Activated naive CD4-positive, alpha-beta T cell treated with anti-CD3 and anti-CD28 coated beads for 36 hours (primary cell): ENCODE measurements at places on chromosomes 13 and 19. TPM values are rescaled to one million over a fixed set of nuclear protein-coding genes. Genes with fewer than 3 reads are reported as not detected.

The GIPR gene
- 1.8 TPM for total RNA-seq

The TMIGD2 gene
- 21.2 TPM for total RNA-seq

The SERPINE3 gene
- not detected for total RNA-seq

The HPN gene
- not detected for total RNA-seq

The PCDH17 gene
- not detected for total RNA-seq

The PCP2 gene
- not detected for total RNA-seq

The COG3 gene
- 19.1 TPM for total RNA-seq

The TPTE2 gene
- not detected for total RNA-seq

The ZNF471 gene
- 0.29 TPM for total RNA-seq

The KLK3 gene
- total RNA-seq: not detected

The CCL25 gene
- not detected for total RNA-seq

The ABCA7 gene
- 24.4 TPM for total RNA-seq

The JAK3 gene
- total RNA-seq: 231 TPM

- no peak for DNase-seq
Measured at GRCh38 chr13:52651897-52652195, 790 bp upstream of the SUGT1 start.

GRCh38 chr13:24218338-24218737 lies 57.8 kb downstream of the SPATA13 start:
- DNase-seq: no peak

GRCh38 chr19:44149776-44150175 lies 8.4 kb downstream of the ZNF234 start:
- no peak for DNase-seq

GRCh38 chr13:27176470-27177410 lies 5.1 kb upstream of the USP12 start:
- DNase-seq: no peak

GRCh38 chr19:4064149-4064495 lies 2.6 kb downstream of the ZBTB7A start:
- no peak for DNase-seq

DNA sequence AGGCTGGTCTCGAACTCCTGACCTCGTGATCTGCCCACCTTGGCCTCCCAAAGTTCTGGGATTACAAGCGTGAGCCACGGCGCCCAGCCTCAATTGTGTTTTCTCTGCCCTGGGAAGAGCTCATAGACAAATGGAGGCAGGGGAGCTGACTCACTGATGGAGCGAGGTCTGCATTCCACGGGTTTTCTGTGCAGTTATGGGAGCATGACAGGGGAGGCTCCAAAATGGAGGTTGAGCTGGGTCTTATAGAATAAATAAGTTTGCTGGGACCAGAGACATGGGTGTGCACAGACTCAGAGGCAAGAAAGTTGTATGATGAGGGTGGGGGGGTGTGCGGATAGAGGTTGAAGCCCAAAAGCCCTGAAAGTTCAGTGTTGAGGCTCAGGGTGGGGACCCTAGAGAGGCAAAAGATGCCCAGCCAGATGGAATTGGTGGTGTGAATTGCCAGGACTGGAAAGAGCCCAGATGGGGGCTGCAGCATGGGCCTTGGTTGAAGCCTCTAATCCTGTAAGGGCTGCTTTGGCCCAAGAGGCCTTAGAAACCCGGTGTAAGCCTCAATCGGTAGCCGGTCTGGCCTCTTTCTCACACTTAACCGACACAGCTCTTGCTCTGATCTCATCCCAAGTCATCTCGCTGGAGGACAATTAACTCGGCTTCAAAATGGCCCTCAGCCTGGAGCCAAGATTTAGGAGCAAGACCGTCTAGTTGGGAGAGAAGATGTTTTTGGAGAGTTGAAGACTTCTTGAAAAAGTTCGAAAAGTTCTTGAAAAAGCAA lies 1.9 kb downstream of the TPM4 start:
- peak; percentile 42 for DNase-seq

GRCh38 chr13:80497439-80497838 lies 156.5 kb upstream of the SPRY2 start:
- DNase-seq: no peak

DNA sequence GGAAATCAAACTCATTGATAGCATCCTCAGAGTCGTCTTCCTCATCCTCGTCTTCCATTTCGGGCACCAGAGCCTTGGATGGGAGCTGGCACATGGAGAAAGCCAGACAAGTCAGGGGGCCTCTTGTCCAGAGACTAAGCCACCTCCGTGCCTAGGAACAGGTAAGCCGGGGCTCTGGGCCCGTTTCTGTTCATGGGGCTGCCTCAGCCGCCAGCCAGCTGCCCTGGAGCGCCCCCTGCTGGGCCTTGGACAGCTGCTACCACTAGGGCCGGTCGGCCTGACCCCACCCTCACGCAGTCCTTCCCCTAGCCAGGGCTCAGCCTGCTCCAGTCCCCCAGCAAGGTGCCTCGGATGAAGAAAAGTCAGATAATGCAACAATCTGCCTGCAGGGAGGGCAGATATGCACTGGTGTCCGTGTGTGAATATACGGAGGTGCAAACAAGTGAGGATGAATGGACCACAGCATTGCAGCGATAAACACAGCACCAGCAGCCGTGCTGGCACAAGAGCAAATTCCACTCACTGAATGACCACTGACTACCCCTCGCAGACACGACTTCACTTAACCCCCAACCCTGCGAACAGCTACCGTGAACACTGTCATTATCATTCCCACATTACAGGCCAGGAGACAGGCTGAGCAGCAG lies 11.9 kb upstream of the PRKD2 start:
- peak; percentile 82 for DNase-seq

DNA sequence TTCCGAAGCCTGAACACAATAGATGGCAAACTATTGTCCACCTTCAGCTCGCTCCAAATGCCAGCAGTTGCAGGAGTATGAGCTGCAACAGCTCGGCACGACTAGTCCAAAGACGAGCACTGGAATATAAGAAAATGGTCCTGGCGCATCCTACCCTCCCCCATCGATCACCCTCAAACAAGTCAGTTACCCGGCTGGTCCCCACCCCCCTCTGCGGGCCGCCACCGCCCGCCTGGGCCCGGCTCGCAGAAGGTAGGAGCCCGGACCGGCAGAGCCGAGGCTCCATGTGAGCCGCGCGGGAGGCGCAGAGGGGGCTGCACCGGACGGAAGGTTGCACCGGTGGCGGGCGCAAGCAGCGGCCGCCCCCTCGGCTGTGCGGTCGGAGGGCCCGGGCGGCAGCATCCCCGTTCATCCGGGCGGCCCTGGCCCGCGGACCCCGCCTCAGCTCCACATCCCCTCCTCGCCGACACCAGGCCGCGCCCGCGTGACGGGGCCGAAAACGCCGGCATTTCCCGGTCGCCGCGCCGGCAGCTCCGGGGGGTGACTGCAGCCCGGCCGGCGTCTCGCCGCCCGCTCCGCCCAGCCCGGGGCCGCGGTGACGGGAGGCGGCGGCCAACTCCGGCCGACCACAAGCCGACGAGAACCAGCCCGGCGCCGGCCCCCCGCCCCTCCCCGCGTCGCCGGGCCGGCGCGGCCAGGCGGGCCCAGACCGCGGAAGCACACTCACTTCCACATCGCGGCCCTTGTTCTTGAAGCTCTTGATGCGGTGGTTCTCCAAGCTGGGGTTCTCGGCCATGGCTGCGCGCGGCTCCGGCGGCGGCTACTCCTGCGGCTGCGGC lies 552 bp downstream of the KPNA3 start:
- peak; percentile 47 for DNase-seq

DNA sequence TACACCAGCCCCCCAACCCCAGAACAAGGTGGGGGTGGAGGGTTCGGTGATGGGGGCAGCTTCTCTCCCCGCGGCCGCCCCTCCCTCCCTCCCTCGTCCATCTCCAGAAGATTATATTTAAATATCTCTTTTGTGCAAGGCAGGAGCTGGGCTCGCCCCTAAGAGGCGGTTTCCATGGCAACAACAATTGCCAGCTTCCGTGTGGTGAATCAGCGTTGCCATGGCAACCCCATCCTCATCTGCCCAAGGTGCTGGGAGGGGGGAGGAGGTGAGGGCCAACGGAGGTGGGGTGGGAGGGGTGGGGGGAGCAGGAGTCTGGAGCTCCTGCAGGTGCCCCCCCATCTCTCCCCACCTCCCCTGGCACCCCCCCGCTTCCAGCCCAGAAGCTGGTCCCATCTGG lies 46.4 kb downstream of the CELF5 start:
- DNase-seq: peak; percentile 74

- no peak for DNase-seq
Measured at GRCh38 chr19:411723-412355, 2.9 kb upstream of the C2CD4C start.

- DNase-seq: no peak
Measured at GRCh38 chr19:56101746-56102535, 19.2 kb downstream of the ZNF787 start.

GRCh38 chr19:3137119-3137518 lies 1.3 kb downstream of the GNA15 start:
- DNase-seq: no peak

- DNase-seq: no peak
Measured at GRCh38 chr19:2047449-2048103, 3.5 kb downstream of the MKNK2 start.

DNA sequence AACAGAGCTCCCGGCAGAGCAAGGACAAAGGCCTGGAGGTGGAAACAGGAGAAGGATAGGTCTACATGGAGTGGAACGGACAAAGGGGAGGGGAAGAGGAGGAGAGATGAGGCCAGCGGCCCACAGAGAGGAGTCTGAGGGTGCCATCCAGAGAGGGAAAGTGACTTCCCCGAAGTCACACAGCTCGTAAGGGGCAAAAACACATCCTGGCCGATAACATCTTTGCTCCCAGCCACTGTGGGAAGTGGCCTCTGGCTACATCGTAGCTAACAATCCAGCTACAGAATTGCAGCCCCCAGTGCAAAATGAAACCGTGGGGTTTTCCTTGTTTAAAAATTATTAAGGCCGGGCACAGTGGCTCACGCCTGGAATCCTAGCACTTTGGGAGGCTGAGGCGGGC lies 11.5 kb downstream of the PTPRS start:
- DNase-seq: no peak

- DNase-seq: peak; percentile 96
Measured at GRCh38 chr19:3132971-3133792, 2.7 kb upstream of the GNA15 start.

GRCh38 chr13:33937373-33938098 lies 119.6 kb downstream of the RFC3 start:
- DNase-seq: no peak

- DNase-seq: no peak
Measured at GRCh38 chr19:2275588-2276428, 6.2 kb downstream of the PEAK3 start.

- no peak for DNase-seq
Measured at GRCh38 chr19:34259367-34260095, 5.2 kb downstream of the GARRE1 start.

- DNase-seq: no peak
Measured at GRCh38 chr13:104869501-104869900, 1666.0 kb downstream of the EFNB2 start.

GRCh38 chr13:79786176-79786575 lies 305.2 kb downstream of the NDFIP2 start:
- no peak for DNase-seq

DNA sequence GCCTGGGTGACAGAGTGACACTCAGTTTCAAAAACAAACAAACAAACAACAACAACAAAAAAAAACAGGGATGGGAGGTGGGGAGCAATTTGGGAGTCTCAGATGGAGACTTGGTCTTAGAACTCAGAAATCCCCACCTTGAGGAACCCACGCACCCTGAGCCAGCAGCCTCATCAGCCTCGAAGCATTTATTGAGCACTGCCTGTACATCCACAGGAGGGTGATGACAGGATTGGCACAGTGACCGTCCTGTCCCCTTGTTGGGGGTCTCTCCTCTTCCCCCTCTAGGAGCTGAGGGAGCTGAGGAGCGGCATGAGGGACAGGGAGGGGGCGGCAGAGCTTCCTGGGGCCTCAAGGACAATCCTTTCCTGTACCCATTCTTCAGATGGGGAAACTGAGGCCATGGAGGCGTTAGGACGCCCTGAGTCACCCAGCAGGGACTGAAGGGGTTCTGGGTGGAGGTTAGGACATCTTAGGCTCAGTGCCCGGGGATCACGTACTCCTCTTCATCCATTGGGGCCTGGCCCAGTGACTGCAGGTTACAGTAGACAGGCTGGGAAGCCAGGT lies 5.6 kb downstream of the GDF15 start:
- no peak for DNase-seq

GRCh38 chr19:679418-680286 lies 3.5 kb downstream of the FSTL3 start:
- peak; percentile 61 for DNase-seq

- DNase-seq: peak; percentile 70
Measured at GRCh38 chr19:49690656-49691242, at the start of gene CPT1C. CPT1C (plus strand) TSS chr19:49691116; CDS start chr19:49692253, 1,137 bp downstream.
